ENCODE measurements at places on chromosomes 5 and 9. TPM values are rescaled to one million over a fixed set of nuclear protein-coding genes. Genes with fewer than 3 reads are reported as not detected.

The IL13 gene
- total RNA-seq: not detected

GRCh38 chr5:172806897-172807672 is 27.0 kb upstream of the ERGIC1 start:
- peak; percentile 95 for DNase-seq

DNA sequence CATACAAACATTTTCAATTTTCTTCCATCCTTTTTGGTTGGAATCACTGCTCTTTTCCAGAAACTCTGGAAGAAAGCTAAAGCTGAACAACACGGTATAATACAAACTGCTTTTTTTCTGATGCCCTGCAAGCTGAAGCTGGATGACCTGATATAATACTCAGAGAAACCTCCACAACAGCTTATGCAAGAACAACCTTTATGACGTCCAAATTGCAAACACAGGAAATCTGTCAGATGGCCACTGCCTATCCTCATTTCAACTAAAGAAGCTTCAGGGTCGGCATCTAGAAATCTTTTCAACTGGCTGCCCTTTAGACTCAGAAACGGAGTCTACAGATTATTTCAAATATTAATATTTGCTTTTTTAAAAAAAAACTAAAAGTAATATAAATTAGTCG is 106.5 kb upstream of the PRDM9 start:
- DNase-seq: no peak

The IL5 gene
- total RNA-seq: not detected

GRCh38 chr5:133668458-133668857 is 56.1 kb upstream of the FSTL4 start:
- no peak for DNase-seq

DNA sequence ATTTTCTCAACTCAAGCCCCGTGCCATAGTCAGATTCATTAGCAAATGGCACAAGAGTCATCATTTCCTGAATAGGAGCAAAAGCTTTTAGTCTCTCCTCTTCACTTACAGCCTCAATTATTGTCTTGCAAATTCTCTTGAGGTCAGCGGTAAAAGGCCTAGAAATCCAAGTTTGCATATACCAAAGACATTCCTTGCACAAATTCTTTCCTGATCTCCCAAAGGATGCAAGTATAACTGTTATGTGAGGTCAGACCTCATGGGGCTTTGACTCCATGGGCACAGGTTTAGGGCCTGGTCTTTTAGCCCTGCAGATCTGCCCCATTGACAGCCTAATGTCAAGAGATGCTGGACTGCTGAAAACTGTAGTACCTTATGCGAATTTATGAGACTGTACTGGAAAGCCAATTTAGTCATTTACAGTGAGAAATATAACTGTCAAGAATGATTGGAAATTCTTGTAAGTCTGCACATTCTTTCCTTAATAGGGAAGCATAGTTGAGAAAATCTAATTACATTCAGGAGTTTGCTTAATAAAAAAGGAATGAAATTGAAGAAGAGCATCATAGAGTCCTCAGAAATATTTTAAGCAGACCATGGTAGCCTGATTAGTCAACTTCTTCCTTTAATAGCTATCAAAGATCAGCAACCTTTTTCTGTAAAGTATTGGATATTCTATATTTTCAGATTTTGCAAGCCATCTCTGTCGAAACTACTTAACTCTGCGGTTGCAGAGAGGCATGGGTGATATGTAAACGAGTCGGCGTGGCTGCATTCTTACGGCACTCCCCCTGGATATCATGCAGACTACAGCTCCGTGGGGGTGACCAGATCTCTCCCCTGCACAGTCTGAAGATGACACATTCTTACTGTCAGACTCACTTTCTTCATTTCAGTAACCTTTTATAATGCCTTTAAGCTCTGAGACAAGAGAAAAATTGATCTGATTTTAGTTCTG is 45.2 kb downstream of the GCNT4 start:
- DNase-seq: no peak

- DNase-seq: no peak
Measured at GRCh38 chr5:132773601-132774355, 3.3 kb downstream of the SEPTIN8 start.

The CCNG1 gene
- 105 TPM for total RNA-seq

- no peak for DNase-seq
Measured at GRCh38 chr9:16052146-16052545, 499.3 kb downstream of the CCDC171 start.

The SLC36A3 gene
- not detected for total RNA-seq

The HRCT1 gene
- 0.69 TPM for total RNA-seq

GRCh38 chr5:79297661-79298060 is 61.7 kb downstream of the JMY start:
- DNase-seq: no peak
